ENCODE measurements at places on chromosomes 6 and 20. TPM values are rescaled to one million over a fixed set of nuclear protein-coding genes. Genes with fewer than 3 reads are reported as not detected.
A peak's percentile ranks its signal among the peaks of the same experiment; 100 is the strongest.

DNA sequence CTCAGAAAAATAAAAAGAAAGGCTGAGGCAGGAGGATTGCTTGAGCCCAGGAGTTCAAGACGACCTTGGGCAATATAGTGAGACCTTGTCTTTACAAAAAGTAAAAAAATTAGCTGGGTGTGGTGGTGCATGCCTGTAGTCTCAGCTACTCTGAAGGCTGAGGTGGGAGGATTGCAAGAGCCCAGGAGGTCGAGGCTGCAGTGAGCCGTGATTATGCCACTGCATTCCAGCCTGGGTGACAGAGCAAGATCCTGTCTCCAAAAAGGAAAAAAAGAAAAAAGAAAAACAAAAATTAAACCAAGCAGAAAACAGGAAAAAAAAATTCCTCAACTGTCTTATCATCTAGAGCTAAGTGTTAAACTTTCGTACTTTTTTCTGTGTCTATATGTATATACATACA is 12.4 kb upstream of the SRSF3 start:
- no peak for DNase-seq

DNA sequence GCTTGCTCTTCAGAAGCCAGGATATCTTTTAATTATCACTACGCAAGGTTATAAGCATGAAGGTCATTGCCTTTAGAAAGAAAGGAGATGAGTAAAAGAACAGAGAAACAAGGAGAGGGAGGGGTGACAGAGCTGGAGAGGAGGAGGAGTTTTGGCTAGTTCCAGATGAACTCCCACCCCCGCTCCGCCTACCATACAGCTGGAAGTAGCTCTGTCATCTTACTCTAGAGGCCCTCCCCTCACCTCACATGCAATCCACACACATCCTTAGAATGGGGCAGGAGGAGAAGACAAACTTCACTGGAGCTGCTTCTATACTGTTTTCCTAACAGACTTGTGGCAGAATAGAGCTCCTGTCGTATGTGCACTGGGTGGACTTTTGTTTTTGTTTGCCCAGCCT is 144.7 kb downstream of the SCML4 start:
- DNase-seq = peak; percentile 83

DNA sequence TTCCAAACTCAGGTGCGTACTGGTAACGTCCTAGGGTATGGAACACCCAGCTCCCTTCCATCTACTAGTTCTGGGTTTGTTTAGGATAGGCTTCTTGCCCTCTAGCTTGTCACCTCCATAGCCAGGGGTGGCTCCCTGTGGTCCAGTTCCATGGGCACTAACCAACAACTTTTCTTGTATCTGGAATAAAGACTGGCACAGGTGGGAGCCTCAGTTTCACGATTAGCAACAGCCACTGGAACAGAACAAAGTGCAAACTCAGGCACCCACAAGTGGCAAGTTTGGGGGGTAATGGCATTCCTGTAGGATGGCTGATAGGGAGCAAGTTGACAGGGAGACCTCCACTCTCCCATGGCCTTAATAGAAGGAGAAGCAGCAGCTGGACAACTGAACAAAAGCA is 5.6 kb upstream of the APMAP start:
- no peak for DNase-seq

GRCh38 chr6:85449818-85450759 is at the start of gene NT5E:
Gene NT5E, plus strand, starts transcription at chr6:85450083. Its CDS starts 57 bp downstream, at chr6:85450140.
- DNase-seq = peak; percentile 69

GRCh38 chr6:27894839-27895762 is 17.1 kb downstream of the OR2B2 start:
- DNase-seq = peak; percentile 88

DNA sequence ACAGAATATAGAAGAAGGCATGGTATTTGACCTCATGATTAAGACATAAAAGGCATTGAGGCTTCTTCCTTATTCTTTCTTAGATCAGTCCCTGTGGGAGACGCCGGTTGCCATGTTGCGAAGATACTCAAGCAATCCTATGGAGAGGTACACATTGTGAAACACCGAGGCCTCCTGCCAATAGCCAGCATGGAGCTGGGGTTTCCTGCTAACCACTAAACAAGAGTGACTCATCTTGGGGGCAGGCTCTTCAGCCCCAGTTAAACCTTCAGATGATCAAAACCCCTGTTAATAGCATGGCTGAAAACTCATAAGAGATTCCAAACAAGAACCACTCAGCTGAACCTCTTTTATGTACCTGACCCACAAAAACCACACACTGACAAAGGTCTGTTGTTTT is 478.8 kb downstream of the CD83 start:
- peak; percentile 84 for DNase-seq

- no peak for DNase-seq
Observed at GRCh38 chr20:47493963-47494293, 7.8 kb upstream of the NCOA3 start.

- no peak for DNase-seq
Observed at GRCh38 chr20:38872491-38873049, 53.6 kb upstream of the FAM83D start.

GRCh38 chr6:43478008-43478372 is 620 bp downstream of the TJAP1 start:
- DNase-seq = no peak

DNA sequence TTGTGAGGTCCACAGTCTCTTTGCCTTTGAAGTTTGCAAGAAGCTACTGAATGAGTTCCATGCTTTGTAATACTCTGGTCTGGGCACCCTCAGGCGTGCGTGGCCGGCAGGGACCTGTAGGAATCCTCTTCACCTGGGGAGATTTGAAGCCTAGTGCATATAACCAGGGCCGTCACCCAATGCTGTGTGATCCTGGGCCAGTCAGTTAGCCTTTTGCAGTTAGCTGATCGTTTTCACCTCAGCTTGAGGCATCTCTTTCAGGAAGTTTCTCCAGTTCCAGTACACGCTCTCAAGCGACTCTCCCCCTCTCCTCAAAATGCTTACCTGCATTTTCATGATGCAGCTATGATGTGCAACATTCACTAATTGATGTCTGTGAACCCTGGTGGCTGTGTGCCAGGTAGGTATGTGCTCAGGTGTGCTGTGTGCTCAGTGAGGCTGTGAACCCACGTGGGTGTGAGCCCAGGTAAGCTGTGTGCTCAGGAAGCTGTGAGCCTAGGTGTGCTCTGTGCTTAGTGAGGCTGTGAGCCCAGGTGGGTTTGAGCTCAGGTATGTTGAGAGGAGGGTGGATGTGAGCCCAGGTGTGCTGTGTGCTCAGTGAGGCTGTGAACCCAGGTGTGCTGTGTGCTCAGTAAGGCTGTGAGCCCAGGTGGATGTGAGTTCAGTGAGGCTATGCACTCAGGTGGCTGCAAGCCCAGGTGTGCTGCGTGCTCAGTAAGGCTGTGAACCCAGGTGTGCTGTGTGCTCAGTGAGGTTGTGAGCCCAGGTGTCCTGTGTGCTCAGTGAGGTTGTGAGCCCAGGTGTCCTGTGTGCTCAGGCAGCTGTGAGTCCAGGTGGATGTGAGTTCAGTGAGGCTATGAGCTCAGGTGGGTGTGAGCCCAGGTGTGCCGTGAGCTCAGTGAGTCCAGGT is 120.4 kb downstream of the PHACTR3 start:
- no peak for DNase-seq

DNA sequence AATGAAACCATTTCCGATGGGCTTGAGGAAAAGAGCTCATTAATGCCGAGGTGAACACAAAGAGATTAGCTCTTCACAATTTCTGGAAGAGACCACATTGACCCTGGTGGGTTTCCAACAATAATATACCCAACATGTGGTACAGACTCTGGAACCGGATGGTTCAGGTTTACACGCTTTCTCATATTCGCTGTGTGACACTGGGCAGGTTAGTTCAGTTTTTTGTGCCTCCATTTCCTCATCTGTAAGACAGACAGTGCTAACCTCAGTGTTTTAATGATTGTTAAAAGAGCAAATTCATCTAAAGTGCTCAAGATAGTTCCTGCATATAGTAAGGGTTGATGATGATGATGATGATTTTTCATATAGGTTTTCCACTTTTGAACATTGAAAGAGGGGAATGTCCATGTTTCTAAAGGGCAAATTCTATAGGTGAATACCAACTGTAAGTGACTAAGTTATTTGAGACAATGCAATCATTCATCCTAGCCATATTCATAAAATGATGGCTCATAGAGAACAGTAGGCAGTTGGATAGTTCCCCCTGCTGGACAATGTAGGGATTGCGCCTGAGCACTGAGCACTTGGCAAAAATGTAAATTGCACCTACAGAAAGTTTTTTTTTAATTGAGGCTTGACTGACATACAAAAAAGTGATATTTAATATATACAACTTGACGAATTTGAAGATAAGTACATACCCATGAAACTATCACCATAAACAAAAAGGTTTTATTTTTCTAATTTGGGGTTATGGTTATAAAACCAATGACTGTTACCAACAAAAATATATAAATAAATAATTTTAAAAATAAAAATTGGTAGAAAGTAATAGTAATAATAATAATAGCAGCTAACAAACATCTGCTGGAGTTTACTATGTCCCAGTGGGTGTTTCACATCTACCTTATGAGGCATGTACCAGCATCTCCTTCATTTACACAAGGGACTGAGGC is 2.1 kb upstream of the PERP start:
- DNase-seq = peak; percentile 70

GRCh38 chr6:126030045-126030444 is 43.7 kb downstream of the TRMT11 start:
- DNase-seq = peak; percentile 71

DNA sequence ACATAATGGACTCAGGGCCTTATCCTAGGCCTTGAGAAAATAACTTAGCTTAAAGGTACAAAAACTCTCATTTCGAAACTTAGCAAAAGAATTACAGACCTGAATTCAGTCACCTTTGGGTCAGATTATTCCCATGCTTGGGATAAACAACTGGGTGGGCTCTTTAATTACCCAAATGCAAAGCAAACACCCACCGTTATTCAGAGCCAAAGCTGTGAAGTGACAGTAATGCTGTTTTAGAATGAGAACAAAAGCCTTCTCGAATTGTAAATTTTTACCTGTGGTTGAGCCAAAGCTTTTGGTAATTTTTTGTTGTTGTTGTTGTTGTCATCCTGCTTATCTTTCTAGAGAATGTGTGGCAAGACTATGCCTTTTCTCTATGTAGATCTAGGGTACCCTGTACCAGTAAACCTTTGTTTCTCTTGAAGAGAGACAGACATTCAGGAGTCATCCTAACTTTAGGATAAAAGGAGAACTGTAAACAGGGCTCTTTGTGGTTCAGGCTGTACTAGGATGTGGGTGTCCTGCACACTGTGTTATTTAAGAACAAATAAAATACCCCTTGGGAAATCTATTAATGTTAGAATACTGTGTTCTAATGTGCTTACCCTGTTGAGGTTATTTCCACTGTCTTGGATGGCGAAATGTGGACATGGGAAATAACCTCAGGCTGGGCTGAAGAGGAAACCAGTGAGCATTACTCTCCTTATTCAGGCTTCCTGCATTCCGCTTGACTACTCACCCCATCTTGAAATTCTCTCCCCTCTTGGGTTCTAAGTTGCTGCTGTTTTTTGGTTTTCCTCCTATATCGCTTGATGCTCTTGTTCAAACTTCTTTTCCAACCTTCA is 480.7 kb downstream of the CD83 start:
- no peak for DNase-seq

- no peak for DNase-seq
Observed at GRCh38 chr6:10505529-10505928, 15.6 kb upstream of the GCNT2 start.

GRCh38 chr6:131116755-131117360 is 18.4 kb upstream of the AKAP7 start:
- DNase-seq = peak; percentile 64

- peak; percentile 21 for DNase-seq
Observed at GRCh38 chr6:43984442-43985321, 142.6 kb downstream of the MRPL14 start.

- DNase-seq = peak; percentile 58
Observed at GRCh38 chr6:143967706-143968376, 40.2 kb downstream of the PLAGL1 start.

The ZNF217 gene
- 25.8 TPM for total RNA-seq

The SLC17A1 gene
- not detected for total RNA-seq

The MLIP gene
- total RNA-seq = not detected

The CNBD2 gene
- total RNA-seq = 0.56 TPM

The RBM24 gene
- 6.7 TPM for total RNA-seq

The C20orf202 gene
- not detected for total RNA-seq

The CGA gene
- total RNA-seq = not detected

The MYH7B gene
- not detected for total RNA-seq
